ENCODE measurements at places on chromosomes 7 and 10.
A peak's percentile ranks its signal among the peaks of the same experiment; 100 is the strongest.

DNA sequence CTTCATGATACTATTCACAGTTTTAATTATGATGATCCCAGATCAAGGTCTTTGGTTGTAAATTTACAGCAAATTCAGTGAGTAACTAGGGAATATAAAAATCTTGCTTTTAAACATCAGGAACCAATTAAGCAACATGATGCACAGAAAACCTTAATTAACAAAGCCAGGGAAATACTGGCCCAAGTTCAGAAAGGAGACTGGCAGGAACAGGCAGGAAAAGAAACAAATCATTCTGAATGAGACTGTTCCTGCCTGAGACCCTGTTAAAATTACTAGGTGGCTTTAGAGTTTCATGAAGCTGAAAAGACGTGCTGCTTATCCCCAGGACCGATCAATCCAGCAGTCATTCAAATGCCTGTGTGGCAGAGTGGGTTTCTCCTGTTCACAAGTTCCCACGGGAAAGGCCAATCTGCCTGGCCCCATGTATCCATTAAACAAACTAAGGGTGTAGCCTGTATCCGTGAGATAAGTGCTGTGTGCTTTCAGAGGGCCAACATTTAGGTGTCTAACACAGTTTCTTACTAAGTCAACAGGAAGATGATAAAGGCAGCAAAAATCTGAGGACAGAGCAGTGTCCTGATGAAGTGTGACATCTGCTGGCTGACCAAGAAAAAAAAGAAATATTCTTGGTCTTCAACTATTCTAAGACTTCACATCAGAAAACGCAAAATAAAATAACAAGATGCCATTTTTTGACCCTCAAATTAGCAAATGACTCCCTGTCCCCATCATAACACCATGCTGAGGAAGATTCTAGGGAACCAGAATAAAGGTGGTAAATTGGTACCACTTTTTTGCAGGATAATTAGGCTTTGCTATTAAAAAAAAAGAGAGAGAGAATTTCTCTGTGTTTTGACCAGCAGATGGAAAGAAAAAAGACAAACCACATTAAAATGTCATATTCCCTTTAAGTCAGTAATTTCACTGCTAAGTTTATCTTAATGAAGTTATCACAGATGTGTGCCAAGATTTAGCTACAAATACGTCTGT, 34.2 kb downstream of the PUS7 start:
- DNase-seq: peak; percentile 32

GRCh38 chr10:103490986-103491314, 2.6 kb upstream of the NEURL1 start:
- no peak for DNase-seq

GRCh38 chr10:126153711-126154628, 234.3 kb downstream of the ADAM12 start:
- DNase-seq: peak; percentile 93

DNA sequence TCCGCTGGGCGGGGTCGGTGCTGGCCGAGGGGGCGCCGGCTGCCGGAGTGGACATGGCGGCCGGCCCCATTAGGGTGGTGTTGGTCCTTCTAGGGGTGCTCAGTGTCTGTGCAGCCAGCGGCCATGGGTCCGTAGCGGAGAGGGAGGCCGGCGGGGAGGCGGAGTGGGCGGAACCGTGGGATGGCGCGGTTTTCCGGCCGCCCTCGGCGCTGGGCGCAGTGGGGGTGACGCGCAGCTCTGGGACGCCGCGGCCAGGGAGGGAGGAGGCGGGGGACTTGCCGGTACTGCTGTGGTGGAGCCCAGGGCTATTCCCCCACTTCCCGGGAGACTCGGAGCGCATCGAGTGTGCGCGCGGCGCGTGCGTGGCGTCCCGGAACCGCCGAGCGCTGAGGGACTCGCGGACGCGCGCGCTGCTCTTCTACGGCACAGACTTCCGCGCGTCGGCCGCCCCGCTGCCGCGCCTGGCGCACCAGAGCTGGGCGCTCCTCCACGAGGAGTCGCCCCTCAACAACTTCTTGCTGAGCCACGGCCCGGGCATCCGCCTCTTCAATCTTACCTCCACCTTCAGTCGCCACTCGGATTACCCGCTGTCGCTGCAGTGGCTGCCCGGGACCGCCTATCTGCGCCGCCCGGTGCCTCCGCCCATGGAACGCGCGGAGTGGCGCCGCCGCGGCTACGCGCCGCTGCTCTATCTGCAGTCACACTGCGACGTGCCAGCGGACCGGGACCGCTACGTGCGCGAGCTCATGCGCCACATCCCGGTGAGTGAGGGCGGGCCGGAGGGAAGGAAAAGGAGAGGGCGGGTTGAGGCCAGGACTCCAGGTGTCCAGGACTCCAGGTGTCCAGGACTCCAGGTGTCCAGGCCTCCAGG, 9.3 kb upstream of the CHCHD1 start:
- peak; percentile 76 for DNase-seq

- DNase-seq: no peak
Observed at GRCh38 chr10:43120116-43120928, 17.9 kb upstream of the CSGALNACT2 start.

DNA sequence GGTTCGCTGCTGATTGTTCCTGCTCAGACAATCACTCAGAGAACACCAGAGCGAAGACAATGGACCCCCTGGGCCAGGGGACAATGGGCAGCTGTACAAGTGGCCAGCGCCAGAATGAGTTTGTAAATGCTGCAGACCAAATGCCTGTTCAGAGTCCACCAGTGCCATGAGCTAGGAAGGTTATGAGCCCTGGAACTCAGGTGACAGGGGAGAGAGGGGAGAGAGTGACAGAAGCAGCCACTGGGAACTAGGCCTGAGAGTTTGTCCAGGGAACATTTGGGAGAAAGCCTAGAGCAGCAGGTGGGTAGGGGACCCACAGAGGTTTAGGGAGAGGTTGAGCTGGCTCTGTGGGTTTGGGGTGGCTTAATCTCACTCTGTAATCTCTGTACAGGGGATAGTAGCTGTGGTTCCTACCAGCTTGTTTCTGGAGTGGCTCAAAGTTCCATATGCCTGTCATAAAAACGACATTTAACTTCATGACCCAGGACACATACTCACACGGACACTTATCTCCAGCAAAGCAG, 60.4 kb downstream of the C10orf105 start:
- DNase-seq: peak; percentile 61

DNA sequence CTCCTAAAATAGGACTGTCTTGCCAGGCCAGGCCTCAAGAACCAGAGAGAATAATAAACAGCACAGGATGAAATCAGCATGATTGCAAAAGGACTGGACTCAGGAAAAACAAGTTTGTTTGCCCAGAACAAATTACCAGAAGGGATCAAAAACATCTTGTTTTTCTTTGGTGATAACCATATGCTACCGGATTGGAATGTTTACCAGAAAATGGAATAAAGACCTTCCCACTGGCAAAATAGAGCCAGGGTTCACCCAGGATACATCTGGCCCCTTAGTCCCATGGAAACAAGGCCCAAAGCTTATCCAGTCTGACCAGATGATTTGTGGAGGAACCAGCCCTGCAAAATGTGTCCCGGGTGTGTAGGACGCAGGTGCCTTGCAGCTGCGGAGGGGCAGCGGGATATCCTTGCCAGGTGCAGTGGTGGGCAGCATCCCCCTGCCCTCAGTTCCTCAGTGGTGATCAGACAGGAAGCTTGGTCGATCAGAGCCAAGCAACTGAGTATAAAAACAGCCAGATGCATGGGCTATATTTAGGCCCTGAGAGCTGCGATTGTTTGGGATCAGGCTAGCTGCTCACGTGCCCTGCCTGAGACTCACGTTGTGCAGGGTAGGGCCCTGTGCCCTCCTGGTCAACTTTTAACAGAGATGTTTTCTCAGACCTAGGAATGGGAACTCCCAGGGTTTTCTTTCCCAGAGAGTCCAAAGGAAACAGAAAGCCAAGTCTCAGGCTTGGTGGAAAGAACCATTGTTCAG, 4.6 kb upstream of the ZNF22 start:
- DNase-seq: no peak

- DNase-seq: no peak
Observed at GRCh38 chr7:121832347-121832746, 40.6 kb upstream of the PTPRZ1 start.

DNA sequence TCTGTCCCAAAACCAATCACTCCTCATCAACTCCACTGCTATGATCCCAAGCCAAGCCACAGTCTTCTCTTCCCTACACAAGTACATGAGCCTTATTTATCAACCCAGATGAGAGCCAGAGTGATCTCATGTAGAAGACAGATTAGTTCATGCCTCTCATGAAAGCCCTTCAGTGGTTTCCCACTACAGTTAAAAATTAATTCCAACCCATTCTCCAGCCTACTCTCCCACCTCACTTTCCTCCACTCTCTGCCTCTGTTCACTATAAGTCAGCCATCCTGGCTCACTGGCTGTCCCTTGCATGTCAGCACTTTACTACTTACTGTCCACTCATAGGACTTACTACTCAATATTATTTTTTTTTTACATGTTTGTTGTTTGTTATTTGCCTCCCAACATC, 67.3 kb downstream of the CACUL1 start:
- no peak for DNase-seq

DNA sequence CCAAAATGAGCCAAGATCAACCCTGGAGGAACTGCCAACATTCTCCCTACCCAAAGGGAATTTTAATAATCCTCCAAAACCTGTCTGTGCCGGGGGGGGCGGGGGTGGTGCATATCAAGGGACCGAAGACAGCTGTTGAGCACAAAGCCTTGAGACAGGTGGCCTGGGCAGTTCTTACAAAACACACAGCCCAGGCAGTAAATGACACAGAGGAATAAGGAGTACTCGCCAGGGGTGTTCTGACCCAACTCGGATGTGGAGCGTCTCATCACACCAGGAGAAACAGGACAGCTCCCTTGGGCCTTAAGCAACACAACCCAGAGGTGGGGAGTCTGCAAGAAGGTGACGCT, 35.6 kb downstream of the PLAC9 start:
- no peak for DNase-seq

DNA sequence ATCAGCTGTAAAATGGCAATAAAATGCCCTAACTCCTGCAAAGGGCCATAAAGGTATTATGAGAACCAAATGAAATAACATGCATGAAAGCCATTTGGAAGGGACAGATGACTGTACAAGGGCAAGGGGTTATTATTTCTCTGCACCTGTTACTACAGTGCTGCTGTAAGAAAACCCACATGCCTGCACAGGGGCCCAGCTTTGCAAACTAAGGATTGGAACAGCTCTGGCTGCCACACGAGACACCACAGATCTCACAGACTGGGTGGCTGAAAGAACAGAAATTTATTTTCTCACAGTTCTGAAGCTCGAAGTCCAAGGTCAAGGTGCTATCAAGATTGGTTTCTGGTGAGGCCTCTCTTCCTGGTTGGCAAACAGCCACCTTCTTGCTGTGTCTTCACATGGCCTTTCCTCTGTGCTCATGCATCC, 409.0 kb upstream of the NRP1 start:
- no peak for DNase-seq

DNA sequence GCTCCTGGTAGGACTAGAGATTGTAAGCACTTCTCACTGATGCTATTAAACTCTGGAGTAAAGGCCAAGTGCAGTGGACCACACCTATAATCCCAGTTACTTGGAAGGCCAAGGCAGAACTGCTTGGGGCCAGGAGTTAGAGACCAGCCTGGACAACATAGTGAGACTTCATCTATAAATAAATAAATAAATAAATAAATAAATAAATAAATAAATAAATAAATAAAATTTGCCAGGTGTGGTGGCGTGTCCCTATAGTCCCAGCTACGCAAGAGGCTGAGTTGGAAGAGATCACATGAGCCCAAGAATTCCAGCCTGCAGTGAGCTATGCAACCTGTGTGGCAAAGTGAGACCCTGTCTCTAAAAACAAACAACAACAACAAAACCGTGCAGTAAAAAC, 1475.7 kb downstream of the REEP3 start:
- no peak for DNase-seq

- DNase-seq: no peak
Observed at GRCh38 chr7:134044682-134045081, 82.5 kb upstream of the LRGUK start.

DNA sequence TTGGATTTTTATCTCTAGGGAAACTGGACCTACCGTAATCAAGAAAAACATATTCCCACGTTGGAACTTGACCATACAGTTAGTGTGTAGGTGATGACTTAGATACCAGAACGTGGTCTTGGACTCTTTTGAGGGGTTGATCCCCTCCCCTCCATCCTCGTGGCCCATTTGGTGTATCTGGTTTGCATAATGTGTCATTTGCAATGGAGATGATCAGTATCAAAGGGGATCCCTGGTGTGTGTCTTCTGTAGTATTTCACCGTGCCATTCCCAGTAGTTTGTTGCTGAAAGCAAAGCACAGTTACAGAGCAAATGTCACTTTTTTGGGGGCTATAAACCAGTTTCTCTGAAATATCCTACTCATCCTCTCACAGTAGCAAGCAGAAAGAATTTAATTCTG, 217.7 kb downstream of the TCF7L2 start:
- DNase-seq: no peak

- no peak for DNase-seq
Observed at GRCh38 chr10:67259319-67259929, 333.6 kb downstream of the LRRTM3 start.

DNA sequence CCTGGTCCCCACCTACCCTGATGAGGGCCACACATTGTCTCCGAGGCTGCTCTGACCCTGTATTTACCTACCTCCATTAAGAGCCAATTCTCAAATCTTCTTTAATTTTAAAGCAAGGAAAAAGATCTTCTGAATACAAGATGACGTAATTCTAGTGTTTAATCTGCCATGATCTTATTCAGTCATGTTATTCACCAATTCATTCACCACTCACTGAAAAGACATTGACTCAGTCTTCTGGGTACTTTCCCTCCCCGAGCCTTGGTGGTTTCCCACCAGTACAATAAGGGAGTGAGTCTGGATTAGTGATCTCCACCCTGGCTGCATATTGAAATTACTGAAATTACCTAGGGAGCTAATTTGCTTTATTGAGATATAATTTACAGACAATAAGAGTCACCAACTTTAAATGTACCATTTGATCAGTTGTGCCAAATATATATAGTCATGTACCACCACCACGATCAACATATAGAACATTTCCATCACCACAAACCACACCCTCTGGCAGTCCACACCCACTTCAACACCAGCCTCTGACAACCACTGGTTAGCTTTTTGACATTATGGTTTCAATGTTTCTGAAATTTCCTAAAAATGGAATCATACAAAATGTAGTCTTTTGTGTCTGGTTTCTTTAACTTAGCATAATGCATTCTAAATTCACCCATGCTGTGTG, 117.5 kb upstream of the UNC5B start:
- DNase-seq: no peak

DNA sequence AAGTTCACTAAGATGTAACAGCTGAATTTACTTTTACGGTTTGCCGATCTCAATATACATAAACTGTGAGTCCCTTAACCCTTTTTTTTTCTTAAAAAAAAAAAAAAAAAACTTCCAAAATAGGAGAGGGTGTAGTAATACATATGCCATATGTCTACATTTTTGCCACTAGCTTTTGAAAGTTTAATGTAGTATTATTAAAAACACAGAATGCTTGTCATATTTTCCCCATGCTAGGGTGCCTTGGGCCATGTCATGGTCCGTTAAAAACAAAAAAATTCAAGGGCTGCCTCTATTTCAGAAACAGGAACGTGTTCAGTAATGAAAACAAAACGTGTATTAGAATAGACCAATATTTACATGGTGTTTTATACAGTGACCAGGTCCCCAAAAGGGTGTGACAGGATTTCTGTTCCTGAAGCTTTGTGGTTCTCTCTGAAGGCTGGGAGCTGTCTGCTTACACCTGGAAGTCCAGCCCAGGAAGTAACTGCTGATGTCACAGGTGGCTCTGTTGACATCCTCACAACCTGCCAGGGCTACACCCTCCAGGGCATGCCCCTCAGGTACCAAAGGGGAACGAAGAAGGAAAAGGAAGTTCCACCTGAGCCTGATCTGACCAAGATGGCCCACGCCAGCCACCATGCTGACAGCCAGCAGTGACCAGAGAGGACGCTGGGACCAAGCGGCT, 79.0 kb downstream of the COBL start:
- no peak for DNase-seq
